ENCODE measurements at places on chromosomes 1 and 21. TPM values are rescaled to one million over a fixed set of nuclear protein-coding genes. Genes with fewer than 3 reads are reported as not detected.

The PCAT6 gene
- polyA plus RNA-seq, result 2.5 TPM

The LHX8 gene
- not detected for polyA plus RNA-seq

The NECTIN4 gene
- 2.2 TPM for polyA plus RNA-seq

The OPRD1 gene
- 0.31 TPM for polyA plus RNA-seq

The DMRTA2 gene
- polyA plus RNA-seq, result not detected

The SERPINC1 gene
- 0.46 TPM for polyA plus RNA-seq

The ALG14 gene
- polyA plus RNA-seq, result 14.9 TPM

The PGLYRP3 gene
- polyA plus RNA-seq, result not detected

The TSHB gene
- not detected for polyA plus RNA-seq

The CNIH3 gene
- polyA plus RNA-seq, result 10.4 TPM

The INSRR gene
- 1.5 TPM for polyA plus RNA-seq

The RGS2 gene
- polyA plus RNA-seq, result 36.1 TPM

All from right renal pelvis (tissue), 4 donors.